ENCODE measurements at places on chromosomes 6 and 20.
A peak's percentile ranks its signal among the peaks of the same experiment; 100 is the strongest.

- no peak for DNase-seq
Measured at GRCh38 chr6:102581378-102582124, 1188.0 kb downstream of the GRIK2 start.

- peak; percentile 2 for DNase-seq
Measured at GRCh38 chr6:126475449-126475848, 135.5 kb downstream of the CENPW start.

DNA sequence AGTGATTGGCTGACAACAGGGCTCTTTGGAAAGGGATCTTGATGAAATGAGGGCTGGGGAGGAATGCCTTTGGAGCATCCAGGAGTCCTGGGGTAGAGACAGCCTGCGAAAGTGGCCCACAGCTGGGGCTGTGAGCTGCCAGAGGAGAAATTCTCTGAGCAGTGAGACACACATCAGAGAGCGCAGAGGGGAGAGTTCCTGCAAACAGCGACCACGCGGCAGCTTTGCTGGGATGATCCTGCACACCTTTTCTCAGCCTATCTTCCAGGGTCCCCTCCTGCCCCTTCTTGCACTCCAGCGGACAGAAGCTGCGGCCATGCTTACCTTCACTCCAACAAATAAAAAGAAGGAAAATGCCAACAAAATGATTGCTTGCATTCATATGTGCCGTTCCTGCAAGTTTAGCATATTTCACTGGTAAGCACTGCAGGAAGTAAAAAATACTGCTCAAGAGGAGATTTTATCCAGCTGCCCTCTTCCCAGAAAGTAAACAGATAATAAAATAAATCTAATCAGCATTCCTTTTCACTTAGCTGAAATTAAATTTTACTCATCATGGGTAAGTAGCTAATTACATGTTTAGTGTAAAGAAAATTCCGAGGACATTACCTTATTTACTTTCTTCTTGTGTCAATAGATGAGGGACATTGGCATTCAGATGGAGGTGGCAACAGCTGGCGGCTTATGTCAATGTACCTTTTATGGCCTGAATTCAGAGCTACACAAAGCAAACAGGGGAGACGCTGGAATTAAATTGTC, 339.9 kb upstream of the ARID1B start:
- no peak for DNase-seq

DNA sequence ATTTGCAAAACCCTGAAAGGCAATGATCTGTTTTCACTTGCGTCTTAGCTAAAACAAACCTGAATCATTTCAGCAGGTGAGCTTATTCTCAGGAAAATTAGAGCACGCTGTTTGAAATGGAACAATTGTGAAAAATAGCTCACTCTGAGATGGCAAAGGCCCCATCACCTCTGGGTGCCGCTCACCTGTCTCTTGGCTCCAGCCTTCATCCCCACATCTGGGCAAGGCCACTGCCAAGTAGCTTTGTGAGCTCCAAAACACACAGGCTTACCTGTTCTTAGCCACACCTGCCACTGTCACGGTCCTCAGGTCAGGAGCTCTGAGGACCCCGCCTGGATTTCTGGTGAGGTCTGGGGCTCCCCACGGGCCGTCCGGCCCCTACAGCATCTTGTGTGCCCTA, 66.7 kb downstream of the SMOC2 start:
- DNase-seq: no peak

GRCh38 chr20:9723501-9724202, 115.2 kb downstream of the PAK5 start:
- no peak for DNase-seq

GRCh38 chr6:151609146-151609902, 115.5 kb downstream of the CCDC170 start:
- no peak for DNase-seq

DNA sequence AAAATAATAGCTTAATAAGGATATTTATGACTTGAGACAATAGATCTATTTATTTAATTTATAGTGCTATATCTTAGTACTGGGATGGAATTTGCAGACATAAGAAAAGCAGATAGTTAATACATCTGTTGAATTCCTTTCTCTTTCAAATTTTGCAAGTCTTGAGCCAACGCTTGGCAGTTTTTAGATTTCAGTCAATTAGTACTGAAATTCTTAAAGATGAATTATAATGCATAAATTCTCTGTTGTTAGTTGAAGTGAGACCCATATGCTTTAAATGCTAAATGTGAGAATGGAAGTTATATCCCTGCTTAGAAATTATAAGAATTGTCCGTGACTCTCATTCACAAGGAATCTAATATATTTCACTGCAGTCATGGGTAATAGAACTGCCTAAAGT, 225.1 kb upstream of the ADGRB3 start:
- no peak for DNase-seq

DNA sequence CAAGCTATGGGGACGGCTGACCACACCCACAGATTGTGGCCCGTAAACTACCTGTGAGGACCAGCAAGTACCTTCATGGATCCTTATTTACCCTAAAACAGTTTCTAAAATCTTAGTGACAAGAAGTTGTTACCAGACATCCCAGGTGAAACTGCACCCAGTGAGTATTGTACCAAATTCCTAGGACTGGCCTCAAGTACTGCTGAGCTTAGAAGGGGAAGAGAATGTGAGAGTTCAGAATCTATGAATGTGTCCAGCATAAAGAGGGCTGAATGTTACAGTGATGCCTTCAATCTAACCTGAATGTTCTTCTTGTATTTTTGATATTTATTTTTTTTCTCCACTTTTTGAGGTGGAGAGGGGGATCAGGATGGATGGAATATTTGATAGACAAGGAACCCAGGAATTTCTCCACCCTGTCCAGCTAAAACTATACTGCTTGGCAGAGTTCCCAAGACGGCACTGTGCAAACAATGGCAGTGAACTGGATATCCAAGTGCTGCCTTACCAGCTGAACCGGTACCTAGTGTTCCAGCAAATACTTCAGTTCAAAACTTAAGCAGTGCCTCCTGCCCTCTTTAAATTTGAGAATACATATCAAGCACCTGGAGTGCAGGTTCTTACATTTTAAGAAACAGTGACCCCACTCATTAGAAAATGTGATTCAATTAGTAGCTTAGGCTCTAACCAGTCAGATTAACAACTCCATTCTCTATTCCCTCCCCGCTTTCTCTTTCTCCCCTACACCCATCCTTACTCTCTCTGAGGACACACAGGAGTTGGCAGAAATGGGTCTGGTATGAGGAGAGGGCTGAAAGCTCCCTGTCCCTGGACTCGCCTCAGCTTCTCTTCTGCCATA, 427.3 kb upstream of the FLRT3 start:
- DNase-seq: no peak

- DNase-seq: no peak
Measured at GRCh38 chr20:33277471-33278441, 5.3 kb upstream of the BPIFB1 start.

All from IMR-90 (cell line).